ENCODE measurements at places on chromosomes 11 and 22.

- DNase-seq: no peak
These were observed 15.0 kb downstream of the CDC45 start for GRCh38 chr22:19494676-19495173.

- DNase-seq: no peak
These were observed 150.4 kb downstream of the WNT7B start for GRCh38 chr22:45826520-45826919.

DNA sequence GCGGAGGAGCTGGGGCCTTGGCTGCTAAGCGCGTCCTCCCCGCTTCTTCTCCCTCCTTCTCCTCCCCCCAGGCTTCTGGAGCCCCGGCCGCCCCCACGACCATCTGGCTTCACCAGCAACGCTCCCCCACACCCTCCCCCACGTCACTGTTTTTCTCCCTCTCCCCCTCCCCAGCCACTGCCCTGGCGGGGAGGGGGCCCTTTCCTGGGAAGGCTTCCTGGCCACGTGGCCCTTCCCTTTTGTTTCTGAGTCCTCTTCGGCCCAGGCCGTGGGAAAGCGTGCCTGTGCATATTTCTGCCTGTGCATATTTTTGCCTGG is 27.7 kb downstream of the RTN4R start:
- no peak for DNase-seq

- DNase-seq: no peak
These were observed 50.8 kb upstream of the PHOX2A start for GRCh38 chr11:72294616-72295395.

DNA sequence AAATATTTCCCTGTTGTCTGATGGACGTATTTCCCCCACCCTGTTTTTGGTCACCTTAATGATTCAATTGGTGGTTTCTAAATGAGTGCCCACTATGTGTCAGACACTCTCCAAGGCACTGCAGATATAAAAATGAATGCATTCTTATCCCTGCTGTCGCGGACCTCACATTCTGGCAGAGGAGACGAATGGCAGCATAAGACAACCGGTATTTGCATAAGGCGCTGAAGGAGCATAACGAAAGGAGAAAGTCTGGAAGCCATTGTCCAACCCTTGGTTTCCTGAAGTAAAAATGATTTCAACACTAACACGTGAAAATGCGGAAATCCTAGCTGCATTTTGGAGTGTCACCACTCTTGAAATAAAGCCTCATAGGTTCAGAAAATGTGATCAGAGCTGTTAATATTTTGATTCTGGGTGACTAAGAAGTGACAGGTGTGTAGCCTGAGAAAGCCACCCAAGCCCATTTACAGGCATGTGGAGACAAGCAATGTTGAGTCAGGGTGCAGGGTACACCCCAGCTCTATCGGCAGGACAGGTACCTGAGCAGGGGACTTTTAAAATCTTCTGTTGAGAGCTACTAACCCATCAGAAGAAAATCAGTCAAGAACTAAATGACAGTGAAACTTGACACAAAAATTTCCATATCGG is 10.1 kb upstream of the GAB2 start:
- no peak for DNase-seq

- no peak for DNase-seq
These were observed 132.8 kb upstream of the PITPNB start for GRCh38 chr22:28051787-28052356.

- no peak for DNase-seq
These were observed 397.7 kb downstream of the TBC1D22A start for GRCh38 chr22:47160141-47160541.

GRCh38 chr11:108541531-108541930 is 43.3 kb upstream of the POGLUT3 start:
- no peak for DNase-seq

GRCh38 chr11:74341921-74342320 is 30.5 kb upstream of the P4HA3 start:
- DNase-seq: no peak

GRCh38 chr11:117187428-117187798 is 8.9 kb downstream of the SIDT2 start:
- DNase-seq: no peak

- DNase-seq: no peak
These were observed 673 bp downstream of the CDON start for GRCh38 chr11:126061707-126062678.

DNA sequence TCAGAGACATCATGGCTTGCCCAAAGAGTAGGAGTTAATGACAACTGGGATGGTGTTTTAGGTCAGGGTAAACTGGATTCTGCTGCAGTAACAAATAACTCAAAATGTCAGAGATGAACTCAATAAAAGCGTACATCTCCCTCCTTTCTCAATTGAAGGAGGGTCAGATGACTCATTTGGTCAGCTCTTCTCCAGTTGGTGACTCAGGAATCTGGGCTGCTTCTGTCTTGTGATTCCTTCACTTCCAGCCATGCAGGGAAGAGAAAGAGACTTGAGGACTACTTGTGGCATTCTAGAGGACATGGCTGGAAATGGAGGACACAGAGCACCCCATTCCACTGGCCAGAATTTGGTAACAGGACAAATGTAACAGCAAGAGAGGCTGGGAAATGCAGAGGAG is 3.2 kb upstream of the SYT13 start:
- peak; percentile 11 for DNase-seq

DNA sequence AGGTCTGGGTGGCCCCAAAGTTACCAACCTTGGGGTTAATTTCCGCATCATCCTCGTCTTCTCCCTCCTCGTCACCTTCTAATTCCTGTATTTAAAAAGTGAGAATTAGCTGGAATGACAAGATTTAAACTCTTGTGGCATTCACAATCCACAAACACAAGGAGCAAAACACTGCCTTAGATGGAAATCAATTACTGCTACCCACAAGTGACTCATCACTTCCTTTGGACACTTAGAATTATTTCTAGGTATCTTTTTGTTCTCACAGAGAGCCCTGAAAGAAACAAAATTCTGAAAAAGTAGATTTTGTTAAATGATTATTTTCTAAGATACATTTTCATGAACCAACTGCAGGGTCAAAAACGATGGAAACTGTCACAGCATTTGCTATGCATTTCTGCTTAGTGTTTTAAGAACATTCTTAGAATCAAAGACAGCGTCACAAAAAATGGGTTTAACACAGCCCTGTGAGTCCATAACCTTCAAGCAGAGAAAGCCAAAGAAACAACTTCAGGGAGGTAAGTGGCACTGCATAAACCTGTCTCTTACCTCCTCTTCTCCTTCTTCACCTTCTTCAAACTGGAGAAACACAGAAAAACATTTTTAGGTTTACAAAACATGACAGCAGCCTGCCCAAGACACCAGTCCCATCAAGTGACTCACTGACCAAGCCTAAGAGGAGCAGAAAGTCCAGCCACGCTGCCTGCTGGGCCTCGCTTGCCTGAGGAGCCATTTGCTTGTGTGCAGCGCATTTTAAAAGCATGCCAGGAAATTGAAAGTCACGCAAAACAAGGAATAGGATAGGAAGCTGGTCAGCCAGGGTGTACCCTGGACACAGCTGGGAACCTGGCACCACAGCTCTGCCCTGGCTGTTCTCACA is 22.3 kb upstream of the PHLDA2 start:
- no peak for DNase-seq

DNA sequence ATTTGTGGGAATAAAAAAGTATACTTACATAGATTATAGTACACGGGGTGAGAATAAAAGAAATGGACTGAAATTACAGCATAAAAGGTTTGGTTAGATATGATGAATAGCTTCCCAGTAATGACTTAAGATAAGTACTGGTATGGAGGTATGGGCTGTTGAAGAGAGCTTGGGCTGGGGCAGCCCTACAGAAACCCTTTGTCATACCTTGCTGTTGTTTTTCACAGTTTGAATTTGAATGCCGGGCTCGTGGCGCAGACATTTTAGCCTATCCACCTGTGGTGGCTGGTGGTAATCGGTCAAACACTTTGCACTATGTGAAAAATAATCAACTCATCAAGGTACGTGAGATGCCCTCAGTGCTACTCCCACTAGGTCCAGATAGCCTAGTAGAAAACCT is 42.3 kb upstream of the RBX1 start:
- no peak for DNase-seq

DNA sequence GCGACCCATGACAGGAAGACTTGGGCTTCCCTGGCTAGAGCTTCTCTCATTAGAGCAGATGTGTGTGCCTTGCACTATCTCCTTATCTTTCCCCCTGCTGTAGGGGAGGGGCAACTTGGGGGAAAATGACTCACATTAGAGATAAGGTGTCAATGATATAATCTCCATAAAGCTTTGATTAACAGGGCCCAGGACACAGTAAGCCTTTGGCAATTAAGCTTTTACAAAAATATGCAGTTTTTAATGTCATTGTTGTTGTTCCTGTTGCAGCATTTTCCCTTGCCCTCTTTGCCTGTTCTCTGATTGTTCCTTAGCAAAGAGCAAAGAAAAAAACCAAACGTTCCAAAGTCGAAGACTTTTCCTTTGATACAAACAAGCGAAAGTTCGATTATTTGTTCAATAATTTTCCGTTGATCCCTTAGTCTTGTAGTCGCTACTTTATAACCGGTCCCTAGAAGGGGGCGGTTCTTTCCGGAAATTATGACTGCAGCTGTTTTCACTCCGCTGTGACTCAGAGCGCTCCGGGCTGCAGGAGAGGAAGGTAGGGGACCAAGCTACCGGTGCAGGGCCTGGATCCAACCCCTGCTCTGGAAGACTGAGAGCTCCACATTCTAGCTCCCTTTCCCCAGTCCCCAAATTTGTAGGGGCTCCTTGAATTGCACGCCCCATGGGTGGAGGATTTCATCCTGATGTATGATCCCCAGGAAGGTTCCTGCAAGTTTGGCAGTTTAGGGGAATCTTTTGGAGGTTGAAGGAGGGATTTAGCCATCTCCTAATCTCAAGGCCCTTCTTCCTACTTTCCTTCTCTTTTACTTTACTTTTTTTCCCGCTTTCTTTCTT is at the start of gene VWA5A:
Gene VWA5A, plus strand, starts transcription at position 509 of the 840 bp plus-strand sequence. CDS start 2,062 bp downstream, outside the sequence.
- DNase-seq: peak; percentile 58

DNA sequence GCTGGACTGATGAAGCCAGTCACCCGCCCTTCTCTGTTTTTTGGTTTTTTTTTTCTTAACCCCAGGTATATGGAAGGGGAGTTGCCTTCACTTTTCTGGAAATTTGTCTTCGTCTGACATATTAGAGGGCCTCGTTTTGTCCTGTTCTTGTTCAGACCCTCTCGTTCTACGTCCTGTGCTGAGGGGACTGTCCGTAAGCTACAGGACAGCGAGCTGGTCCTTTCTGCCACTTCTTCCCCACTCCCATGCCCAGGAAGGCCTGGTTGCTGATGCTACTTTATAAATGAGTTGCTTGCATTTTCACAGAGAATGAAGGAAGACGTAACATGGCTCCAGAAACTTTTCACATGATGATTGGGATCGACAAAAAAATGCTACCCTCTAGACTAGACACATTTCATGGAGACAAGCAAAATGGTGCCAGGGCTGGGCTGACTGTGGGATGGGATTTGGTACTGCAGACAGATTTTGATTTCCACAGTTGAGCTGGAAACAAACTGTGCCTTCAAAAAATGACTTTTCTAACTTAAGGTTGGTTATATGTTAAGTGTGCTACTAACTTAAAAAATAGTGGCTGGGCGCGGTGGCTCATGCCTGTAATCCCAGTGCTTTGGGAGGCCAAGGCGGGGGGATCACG is 27.2 kb upstream of the CRKL start:
- no peak for DNase-seq

- no peak for DNase-seq
These were observed 19.1 kb downstream of the PIK3C2A start for GRCh38 chr11:17188675-17189074.

GRCh38 chr22:36954251-36955014 is 41.0 kb downstream of the CSF2RB start:
- DNase-seq: no peak

DNA sequence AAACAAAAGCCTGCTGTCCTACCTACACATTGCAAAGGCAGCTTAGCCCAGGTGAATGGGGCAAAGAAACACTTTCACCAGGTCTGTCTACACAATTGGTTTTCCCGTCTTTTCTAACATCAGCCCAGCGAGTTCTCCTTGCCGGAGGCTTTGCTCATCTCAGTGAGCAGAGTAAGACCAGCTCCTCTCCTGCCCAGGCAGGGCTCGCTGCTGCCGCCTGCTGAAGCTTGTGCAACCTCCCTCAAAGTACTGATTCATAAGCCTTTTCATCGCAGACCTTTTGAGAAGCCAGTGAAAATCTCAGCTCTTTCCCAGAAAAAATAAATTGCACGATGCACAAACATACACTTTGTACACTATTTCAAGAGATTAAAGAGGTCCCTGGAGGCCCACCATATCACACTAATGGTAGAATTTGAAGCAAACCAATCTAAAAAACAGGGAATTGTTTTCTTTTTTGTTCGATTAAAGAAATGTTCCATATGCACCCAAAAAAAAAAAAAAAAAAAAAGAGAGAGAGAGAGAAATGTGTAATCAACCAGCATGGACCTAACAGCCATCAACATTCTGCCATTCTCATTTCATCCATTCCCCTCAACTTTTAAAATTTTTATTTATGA is 328.1 kb upstream of the MPPED2 start:
- DNase-seq: peak; percentile 16

- no peak for DNase-seq
These were observed 3.0 kb downstream of the RASSF10 start for GRCh38 chr11:13012056-13012661.

DNA sequence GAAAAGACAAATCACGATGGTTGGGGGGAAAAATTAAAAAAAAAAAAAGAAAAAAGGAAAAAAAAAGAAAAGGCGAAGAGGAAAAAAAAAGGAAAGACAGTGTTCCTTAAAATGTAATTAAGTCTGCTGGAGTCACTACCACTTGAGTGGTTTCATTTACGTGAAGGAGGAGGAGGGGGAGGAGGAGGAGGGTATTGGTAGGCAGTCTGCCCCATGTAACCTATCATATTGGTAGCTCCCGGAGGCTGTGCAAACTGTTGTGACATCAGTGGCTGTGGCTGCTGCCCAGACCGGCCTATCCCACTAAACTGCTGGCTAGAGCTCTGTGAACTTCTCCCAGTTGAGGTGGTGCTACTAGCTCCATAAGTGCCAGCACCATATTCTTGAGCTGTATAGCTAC is 17.9 kb downstream of the KDELR3 start:
- DNase-seq: no peak

GRCh38 chr11:10856689-10857458 is 979 bp downstream of the ZBED5 start:
- no peak for DNase-seq

- no peak for DNase-seq
These were observed 5.2 kb downstream of the SBF1 start for GRCh38 chr22:50469377-50470305.

GRCh38 chr11:4830909-4831308 is 9.8 kb downstream of the OR51F2 start:
- no peak for DNase-seq

Data from AG04450 (cell line).